HFFc6 (cell line): ENCODE measurements at places on chromosomes 1 and 21. TPM values are rescaled to one million over a fixed set of nuclear protein-coding genes. Genes with fewer than 3 reads are reported as not detected.

DNA sequence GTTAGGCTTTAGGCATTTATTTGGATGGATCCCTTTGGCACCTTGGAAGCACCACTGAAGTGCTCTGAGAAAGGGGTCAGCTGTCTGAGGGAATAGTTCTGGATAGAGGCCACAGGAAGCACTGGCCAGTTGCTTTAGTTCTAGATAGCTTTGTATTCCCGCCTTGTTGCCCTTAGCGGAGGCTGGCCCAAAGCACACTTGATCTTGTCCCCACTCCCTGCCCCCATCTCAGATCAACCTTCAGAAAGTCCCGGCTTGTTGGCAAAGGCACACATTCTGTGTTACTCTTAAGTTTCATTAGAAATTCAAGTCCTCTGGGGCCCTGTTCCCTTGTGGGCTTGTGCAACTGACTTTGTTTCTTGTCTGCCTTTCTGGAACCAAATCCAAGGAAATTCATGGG is 15.2 kb upstream of the NBL1 start:
- no peak for DNase-seq

The DNAJC6 gene
- 14.3 to 16.8 TPM (median 15.6 TPM) in 3 replicates for total RNA-seq

The NBPF8 gene
- total RNA-seq, result 6.4 to 7.2 TPM (median 6.4 TPM) in 3 replicates

The DIO1 gene
- total RNA-seq, result not detected in 3 replicates

GRCh38 chr1:229839800-229840199 is 213.8 kb downstream of the URB2 start:
- no peak for DNase-seq

DNA sequence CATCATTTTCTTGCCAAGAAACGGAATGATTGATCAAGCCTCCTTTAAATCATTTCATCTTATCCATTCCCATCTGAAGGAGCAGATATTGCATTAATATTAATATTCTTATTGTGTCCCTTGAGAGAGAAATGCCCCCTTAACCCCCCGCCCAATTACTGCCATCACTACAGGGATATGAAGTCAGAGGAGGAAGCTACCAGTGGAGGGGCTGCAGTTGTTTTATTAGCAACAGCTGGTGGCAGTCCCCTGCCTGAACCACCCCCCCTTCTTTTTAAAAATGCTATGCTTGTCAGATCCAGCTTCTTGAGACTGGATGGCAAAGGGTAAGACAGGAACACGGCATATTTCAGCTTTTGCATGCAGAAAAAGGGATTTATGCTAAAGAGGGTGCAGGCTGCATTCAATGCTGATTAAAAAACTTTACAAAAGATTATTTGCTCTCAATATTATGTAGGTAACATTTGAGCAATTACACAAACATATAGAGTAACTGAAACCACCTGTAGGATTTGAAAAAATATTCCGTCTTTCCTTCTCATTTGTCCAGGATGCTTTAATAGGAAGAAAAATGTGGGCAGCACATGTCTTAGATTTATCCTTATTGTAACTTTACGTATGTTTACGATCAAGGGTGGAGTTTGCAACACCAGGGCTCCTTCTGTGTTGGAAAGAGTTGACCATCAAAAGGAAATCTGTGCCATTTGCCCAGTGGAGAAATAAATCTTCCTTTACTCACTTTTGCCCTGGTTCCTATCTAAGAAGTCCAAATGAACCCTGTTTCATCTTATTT is 77.7 kb downstream of the ZBTB18 start:
- DNase-seq, result no peak

DNA sequence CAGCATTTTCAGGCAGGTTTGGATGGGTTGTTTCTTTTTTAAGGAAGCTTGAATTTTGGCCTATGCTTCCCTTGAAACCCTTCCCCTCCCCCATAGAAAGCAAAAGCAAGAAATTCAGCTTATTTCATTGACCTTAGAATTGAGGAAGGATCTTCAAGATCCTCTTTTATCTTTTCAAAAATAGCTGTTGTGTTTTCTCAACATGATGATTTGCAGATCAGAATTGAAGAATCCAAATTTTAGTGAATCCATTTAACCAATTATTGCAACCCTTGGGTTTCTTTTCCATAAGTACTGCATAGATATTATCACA is 73.7 kb downstream of the LRRC8C start:
- DNase-seq, result no peak

DNA sequence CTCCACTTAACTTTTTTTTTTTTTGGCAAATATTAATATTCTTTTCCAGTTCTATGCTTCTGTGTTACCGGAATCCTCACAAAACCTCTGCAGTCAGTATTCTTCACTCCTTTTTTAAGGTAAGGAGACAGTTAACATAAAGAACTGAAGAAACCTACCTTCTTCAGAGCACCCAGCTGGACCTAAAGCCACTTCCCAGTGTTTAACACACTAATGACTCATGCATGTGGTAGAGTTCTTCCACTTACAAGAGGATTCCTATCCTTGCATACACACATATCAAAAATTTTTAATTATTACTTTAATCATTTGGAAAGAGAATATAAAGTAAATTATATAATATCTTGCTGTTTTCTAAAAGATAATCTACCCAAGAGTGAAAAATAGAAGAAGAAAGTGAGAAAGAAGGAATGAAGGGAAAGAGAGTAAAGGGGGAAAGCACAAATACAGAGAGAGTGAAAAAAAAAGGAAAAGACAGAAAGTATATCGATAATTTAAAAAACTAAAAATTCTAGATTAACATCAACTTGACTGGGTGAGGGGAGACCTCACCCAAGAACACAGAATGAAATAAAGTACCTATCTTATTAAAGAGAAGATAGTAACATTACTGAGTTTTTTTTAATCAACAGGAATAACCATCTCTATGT is 54.9 kb downstream of the ENAH start:
- no peak for DNase-seq

- DNase-seq, result no peak
Measured at GRCh38 chr1:163395790-163396189, 74.0 kb downstream of the NUF2 start.

The ETNK2 gene
- total RNA-seq, result 3.7 to 4.5 TPM (median 4.5 TPM) in 3 replicates

GRCh38 chr1:151992303-151993083 is 1.2 kb downstream of the S100A10 start:
- peak; percentile 94 for DNase-seq

DNA sequence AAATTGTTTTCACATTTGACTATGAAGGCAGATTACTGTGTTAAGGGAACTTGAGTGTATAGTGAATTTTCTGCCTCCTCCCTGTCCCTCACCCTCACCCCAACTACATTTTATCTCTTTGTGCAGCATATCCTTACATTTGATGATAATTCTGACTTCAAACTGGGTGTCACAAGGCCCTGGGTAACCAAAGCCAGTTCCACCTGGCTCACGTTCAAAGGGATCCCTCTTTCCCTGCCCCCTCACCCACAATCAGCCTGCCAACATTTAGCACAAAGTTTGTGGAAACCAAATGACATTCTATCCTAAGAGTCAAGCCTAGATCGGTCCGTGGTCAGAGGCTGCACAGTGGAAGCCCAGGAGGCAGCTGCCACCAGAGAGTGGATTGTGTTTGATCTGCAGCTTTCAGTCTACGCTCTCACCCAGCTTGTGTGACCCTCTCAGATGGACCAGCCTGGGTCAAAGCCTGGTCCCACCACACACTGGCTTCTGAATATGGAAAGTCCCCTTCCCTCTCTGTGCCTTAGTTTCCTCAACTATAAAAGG is 10.3 kb downstream of the KIAA0040 start:
- no peak for DNase-seq

The PDXK gene
- 148 to 167 TPM (median 154 TPM) in 3 replicates for total RNA-seq

DNA sequence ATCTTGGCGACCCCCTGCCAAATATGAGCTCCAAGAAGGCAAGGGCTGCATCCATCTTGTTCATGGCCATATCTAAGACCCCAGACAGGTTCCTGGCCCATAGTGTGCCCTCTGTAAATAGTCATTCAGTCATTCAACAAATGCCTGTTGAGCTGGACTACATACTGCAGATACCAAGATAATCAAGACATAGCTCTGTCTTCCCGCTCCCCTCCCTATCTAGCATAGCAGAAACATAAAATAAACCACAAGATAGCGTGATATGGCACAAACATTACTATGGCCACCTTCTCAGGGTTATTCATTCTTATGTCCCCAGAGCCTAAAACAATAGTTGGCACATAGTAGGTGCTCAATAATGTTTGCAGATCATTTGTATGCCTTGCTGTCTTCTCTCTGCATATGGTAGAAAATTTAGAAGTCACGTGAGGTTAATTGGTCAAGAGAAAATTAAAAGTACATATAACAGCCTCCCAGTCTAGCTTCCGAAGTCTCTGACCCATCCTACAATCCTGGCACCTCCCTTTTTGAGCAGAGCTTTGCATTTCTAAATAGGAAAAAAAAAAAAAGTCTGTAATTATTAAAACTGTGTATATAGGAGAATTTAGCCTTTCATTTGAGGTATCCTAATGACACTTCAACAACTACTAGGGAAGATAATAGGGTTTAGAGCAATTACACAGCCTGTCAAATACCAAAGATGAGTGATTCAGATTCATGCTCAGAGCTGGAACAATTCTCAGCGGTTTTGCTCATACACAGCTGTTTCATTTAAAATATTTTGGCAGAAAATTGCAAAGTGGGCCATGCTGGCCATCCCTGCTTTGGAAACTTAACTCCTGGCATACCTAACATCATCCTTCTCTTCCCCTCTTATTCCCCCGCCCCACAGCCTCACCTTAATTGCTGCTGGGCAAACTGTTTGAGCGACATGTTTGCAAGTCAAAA is 219.0 kb downstream of the KAZN start:
- DNase-seq, result no peak

DNA sequence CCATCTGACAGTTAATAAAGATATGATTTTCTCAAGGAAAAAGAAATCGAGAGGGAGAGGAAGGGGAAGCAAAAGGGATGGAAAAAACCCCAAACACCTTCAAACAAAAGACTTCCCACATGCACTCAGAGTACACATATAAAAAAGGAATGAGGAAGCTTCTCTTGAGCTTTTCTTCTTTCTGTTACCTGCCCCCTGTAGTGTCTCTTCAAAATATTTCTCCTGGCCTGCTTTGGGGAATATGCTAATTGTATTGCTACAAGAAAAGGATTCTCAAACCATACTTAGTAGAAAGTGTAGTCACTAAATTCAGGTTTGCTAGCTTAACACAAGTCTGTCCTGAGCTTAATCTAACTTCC is 58.7 kb downstream of the KIF14 start:
- no peak for DNase-seq
